ENCODE measurements at places on chromosomes 16 and 17.

- no peak for DNase-seq
These were observed 15.9 kb downstream of the HASPIN start for GRCh38 chr17:3739422-3740124.

GRCh38 chr17:20022701-20023100 is 13.5 kb downstream of the SPECC1 start:
- DNase-seq = no peak

DNA sequence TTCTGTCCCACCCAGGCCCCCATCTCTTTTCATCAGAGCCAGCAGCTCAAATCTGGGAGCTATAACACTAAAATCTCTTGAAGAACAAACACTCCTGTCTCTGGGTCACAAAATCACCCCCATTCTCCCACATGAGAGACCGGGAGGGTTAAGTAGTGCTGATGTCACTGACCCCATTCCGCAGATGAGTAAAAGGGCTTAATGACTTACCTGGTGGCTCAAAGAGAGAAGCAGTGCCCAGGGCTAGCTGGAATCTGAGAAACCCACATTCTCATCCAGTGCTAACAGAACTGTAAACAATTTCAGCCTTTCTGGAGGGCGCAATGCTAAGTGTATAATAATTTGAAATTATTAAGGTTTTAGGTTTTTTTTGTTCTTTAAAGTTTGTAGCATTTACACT is 26.3 kb upstream of the LHX1 start:
- no peak for DNase-seq

- DNase-seq = no peak
These were observed 117.6 kb upstream of the HAS3 start for GRCh38 chr16:68987734-68988457.

DNA sequence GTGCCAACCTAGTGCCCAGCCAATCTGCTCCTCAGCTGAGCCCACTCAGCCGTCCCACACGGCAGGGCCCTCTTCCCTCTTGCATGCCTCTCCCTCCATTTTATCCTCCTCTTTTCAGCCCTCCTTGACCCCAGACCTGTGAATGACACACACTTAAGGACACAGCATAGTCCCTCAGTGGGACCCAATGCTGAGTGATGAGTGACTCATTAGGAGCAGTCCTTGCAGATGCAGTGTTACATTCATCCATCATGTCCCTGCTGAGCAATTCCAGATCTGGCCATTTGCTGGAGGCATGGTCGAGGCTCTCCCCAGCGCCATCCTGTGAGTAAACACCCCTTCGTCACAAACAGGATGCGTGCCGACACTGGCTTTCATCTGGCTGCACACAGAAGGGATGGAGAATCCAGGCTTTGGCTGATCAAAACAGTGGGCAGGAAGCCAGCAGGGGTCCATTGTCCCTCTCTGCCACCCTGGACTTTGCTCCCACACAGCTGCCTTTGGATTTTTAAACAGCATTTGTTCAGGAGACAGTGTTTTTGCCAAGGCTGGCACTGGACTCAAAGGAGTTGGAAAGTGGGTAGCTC is 122.6 kb downstream of the AXIN2 start:
- no peak for DNase-seq

DNA sequence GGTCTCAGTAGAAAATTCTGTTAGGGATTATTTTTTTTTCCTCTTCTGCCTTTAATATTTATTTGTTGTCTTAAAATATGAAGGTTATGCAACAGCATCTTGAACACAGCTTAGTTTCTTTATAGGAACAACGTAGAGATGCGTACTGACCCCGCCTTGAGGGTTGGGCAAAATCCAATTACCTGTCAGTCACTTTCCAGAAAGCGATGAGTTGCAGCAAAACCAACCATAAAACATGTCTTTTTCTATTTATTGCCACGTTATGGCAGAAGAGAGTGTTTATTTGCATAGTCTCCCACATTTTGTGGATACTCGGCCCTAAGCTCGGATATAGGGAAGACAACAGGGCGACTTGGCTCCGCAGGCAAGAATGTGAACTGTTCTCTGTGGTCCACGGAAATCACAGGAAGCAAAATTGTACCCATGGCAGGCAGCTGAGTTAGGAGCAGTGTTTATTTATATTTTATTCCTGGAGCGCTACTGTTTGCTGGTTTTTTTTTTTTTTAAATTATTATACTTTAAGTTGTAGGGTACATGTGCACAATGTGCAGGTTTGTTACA is 44.3 kb upstream of the CACNG5 start:
- DNase-seq = no peak

GRCh38 chr16:23859713-23860269 is 24.0 kb downstream of the PRKCB start:
- no peak for DNase-seq

GRCh38 chr17:3907483-3908216 is 8.6 kb downstream of the P2RX1 start:
- no peak for DNase-seq

DNA sequence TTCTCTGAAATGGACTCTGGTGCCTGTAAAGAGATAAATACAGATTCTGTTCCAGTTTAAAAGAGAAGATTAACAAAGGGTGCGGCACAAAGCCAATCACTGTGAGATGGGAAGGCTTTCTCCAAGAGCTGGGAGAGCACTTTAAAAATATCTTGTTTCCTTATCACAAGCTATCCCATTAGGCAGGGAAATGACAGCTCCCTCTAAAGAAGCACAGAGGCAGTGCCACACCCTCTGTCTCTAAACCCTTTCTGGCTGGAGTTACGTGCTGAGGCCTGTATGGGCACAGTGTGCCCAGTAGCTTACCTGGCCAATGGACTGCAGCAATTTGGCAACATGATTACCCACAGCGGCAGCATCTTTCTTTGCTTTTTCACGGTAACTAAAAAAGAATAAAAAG is 9.0 kb upstream of the TERB1 start:
- no peak for DNase-seq

DNA sequence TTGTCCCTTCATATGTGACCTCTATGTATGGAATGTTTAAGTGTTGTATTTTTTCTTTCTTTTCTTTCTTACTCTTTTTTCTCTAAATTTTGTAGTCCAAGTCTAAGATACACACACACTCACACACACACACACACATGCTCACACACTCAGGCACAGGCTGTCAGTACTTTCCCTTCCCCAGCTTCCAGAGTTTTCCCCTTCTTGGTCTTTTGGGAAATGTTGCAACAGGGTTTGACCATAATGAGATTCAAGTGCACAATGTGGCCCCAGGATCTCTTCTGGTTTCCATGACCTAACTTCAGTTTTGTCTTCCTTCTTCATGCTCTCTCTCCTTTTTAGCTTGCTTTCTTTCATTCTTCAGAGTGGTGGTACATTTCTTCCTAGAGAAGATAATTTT is 289.8 kb upstream of the FOXF1 start:
- no peak for DNase-seq

GRCh38 chr16:66618588-66619375 is 14.3 kb downstream of the CMTM3 start:
- peak; percentile 94 for DNase-seq

DNA sequence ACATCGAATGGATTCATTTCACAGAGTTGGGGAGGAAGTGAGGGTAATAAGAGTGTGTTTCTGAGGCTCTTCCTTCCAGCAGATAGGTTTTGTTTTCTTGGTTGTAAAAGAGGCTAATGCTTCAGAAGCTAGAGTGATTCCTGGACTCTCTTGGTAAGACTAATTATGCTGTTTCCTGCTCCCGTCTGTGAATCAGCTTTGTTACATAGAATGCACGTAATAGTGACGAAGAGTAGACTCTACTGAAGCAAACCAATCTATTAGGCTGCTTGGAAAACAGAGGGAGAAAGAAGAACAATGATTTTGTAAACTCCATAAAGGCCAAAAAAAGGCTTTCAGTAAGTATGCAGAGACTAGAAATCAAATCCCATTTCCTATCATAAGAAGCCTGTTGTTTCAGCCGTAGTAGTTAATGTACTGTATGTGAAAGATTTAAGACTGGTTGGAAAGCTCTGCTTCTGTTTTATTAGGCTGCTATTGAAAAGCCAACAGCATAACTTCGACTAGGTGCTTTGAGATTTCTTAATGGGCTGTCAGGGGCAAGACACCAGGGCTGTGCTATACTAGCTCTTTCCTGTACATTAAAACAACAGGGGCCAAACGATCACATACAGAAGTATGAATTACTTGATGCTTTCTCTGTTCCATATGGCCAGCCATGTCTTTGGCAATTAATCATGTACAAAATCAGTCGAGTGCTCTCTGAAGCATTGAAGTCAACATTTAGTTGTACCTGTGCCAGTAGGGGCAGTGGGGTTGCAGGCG is 219.0 kb downstream of the FTO start:
- no peak for DNase-seq

GRCh38 chr16:86601356-86601755 is 23.0 kb downstream of the FOXL1 start:
- DNase-seq = no peak

- DNase-seq = no peak
These were observed 8.7 kb downstream of the SLC12A4 start for GRCh38 chr16:67959536-67960329.

DNA sequence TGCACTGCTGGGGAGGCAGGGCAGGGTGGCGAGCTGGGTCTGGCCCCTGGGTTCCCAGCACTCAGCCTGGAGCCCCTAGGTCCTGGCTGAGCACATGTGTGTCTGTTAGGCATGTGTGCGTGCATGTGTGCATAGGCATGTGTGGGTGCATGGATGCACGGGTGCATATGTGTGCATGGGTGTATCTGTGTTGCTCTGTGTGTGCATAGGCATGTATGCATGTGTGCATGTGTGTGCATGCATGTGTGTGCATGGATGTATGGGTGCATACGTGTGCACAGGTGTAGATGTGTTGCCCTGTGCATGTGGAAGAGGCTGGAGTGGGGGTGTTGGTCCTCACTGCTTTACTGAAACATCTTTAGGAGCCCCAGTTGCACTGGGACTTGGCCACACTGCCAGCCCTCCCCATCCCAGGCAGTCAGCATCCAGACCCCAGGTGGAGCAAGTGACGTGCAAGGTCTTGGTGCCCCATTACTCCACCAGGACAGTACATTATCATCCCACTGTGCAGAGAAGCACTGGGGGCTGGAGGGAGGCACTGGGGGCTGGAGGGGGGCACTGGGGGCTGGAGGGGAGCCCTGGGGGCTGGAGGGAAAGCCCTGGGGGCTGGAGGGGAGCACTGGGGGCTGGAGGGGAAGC is 10.4 kb upstream of the DPEP1 start:
- no peak for DNase-seq

DNA sequence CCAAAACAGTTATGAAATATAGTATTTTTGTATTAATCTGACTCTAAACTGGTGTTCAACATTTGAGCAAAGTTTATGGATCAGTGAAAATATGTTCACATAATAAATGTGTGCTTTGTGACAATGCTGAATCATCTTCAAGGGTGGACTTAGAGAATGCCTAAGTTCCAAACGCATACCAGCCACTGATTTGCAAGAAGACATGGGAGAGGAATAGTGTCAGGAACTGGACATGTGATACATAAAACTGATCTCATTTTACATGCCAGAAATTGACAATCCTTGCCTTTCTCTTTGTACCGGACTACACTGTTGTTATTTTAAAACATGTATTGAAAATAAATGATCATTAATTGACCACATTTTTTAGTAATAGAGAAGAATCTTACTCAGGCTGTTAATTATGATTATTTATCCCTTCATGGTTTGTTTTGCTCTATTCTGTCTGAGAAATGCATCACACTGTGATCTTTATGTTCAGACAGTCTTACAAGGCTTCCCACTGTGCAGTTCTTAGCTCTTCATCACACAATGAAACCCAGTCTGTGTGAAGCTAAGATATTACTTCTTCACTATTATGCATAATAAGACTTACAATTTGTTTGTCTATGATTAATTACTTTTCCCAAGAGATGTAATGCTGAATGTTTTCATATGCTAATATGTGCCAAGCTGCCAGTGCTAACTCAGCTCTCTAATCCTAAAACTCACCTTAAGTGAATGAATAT is 1180.6 kb upstream of the CDH8 start:
- DNase-seq = no peak

GRCh38 chr17:4739122-4740024 is at the start of the genes CXCL16 and ZMYND15:
Gene CXCL16, minus strand, starts transcription at chr17:4739928. Its CDS starts 589 bp downstream, at chr17:4739339.
Gene ZMYND15, plus strand, starts transcription at chr17:4739833. Its CDS starts 716 bp downstream, at chr17:4740549.
- DNase-seq = no peak

GRCh38 chr16:6124136-6124535 is 1026.5 kb upstream of the EEF2KMT start:
- no peak for DNase-seq

- no peak for DNase-seq
These were observed 2.5 kb downstream of the TTLL6 start for GRCh38 chr17:48814504-48814903.

- no peak for DNase-seq
These were observed 24.9 kb upstream of the CACNG4 start for GRCh38 chr17:66939461-66940114.

Data from GM04503 (cell line).